ENCODE measurements at places on chromosomes 2 and 18.

GRCh38 chr2:143420313-143420712, 291.1 kb downstream of the ARHGAP15 start:
- no peak for DNase-seq

DNA sequence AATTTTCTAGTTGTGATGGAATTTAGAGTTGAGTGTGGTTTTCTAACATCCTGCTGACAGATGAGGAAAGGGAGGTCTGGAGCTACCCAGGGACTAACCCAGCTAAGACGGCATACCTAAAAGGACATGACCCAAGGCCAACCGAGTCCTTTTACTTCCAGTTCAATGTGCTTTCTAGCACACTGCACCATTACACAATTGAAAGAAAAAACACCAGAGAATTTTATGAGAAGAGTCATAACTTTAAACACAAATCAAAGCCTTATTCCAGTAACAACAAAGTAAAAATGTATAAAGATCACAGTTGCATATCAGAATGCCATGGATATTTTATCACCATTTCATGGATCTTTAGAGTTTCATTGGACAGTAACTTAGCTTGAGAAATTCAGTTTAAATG, 480.3 kb downstream of the MEIS1 start:
- DNase-seq, result no peak

DNA sequence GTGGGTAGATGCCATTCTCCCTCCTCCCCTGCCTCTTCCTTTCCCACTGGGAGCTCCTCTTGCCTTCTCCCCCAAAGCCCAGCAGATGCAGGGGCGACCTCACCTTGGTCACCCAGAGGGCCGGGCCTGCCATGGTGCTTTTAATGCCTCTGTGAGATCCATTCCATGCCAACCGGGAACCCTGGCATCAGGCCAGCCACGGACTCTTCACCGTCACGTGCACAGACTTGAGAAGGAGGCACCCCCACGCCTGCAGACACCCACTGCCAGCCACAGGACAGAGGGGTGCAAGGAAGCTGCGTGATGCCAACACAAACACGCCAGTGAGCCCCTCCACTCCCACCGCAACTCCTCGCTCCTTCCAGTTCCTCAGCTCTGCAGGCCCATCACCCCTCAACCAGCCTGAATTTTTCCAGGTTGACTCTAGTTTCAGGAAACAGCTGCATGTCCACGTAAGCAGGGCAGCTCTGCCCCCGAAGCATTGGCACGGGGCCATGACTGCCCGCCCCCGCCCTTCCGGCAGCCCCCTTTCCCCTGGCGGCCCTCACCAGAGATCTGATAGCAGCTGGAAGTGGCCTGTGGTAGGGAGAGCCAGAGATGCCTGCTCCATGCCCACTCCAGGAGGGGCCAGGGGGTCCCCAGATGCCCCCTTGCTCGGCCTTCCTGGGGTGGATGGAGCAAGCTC, 50.8 kb downstream of the DNMT3A start:
- DNase-seq, result no peak

- DNase-seq, result no peak
Measured at GRCh38 chr18:61154866-61155265, 178.4 kb upstream of the CDH20 start.

DNA sequence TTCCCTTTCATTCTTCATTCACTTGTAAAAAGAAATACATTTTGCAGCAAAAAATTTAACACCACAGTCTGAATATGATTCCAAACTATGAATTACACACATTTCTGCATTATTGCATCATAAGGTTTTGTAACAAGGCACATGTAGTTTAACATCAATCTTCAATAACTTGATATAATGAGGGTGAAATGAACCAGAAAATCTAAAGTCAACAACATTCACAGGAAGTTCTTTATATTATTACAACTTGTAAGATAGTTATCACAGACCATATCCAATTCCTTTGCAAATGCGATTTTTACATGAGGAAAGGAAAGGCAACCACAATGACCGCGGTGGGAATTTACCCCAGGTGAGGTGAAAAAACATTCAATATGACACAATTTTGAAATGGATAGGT, 213.3 kb downstream of the NAPG start:
- no peak for DNase-seq

- DNase-seq, result no peak
Measured at GRCh38 chr18:57026316-57026715, 120.6 kb upstream of the BOD1L2 start.
